GM03348 (cell line): ENCODE measurements at places on chromosomes 11 and 22.

GRCh38 chr11:108819957-108820356, 155.1 kb downstream of the DDX10 start:
- no peak for DNase-seq

DNA sequence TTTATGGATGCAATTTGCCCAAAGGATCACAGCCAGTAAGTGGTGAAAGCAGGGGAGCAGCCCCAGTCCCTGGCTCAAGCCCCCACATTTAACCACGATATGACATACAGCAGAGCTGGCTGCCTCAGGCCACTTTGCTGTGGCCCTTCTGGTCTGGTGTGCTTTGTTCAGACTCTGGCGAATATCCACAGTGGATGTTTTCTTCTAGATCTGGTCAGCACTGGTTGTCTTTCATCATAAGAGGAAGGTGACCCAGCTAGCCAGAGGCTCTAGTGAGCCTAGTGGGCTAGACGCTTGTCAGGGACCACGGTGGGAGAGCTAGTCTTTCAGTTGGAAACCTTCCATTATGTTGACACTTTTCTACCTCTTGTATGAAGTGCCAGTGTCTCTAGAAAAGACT, 42.5 kb downstream of the DGCR2 start:
- no peak for DNase-seq

GRCh38 chr11:76972051-76972450, 62.1 kb upstream of the B3GNT6 start:
- DNase-seq, result no peak

DNA sequence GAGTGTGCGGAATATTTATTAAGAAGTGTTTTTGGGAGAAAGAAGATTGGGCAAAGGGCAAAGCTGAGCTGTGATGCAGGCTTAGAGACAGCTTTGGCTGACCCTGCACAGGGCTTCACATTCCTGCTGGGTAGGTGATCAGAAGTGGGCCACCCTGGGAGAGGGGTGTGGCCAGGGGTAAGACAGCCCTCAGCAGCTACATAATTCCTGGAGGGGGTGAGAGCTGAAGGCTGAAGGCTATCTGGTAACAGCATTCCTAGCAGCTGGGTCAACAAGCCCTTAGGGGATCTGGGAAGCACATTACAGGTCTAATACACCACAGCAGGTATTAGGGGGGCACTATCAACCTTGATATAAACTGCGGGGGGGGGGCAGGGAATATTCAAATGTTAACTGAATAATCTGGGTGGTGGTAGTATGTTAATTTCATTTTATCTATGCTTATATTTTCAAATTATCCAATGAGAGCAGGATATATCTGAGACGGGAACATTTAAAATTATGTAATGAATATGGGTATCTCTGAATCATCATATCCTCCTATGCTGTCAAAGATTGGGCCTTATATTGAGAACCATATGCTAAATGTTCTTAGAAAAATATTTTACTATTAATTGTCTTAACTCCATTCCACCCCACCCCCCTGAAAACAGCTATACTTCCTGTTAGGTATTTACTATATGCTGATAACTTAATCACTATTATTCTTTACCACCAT, 5.9 kb downstream of the OOSP1 start:
- no peak for DNase-seq

DNA sequence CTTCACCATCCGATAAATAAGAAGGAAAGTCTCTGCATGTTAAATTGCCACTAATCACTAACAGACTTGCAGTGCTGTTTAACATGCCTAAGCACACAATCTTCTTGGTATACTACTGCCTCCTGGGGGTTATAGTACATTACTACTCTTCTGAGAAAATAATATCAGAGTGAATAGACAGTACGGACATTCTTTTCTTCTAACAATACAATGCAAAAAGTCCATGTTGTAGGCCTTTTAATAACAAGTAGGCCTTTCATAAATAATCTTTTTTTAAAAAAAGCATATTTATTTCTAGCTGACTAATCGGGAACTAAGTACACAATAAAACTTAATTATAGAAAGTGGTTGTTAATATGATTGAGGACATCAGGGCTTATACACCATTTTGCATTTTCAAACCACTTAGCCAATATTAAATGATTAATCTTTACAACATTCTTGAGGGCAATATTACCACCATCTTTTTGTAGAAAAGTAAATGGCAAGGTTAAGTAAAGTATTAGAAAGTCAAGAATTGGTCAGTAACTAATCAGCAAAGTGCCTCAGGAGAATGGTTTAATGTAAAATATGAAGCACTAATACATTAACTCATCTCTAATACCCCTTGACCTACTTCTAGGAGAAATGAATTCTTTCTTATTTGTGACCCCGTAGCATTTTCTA, 84.7 kb downstream of the TTC28 start:
- DNase-seq, result peak; percentile 69

DNA sequence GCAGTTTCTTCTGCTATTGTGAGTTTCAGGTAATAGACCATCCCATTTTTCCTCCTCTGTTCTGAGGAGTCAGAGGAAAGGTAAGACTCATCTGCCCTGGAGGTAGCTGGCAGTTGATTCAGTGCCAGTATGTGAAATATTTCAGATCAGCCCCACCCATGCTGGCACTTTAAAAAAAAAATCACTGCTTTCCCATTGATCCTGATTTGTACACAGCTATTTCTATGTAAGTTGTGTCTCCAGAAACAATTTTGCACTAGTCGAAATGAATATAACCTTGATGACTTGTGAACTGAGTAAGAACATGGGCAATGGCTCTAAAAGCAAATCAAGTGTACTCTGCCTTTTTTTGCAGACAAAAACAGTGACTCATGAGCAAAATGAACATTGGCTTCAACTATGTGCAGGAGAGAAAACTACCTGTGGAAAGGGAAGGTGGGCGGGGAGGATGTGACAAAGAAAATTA, 82.0 kb upstream of the OR5AK2 start:
- no peak for DNase-seq

GRCh38 chr11:23399995-23400394, 539.7 kb upstream of the CCDC179 start:
- no peak for DNase-seq

DNA sequence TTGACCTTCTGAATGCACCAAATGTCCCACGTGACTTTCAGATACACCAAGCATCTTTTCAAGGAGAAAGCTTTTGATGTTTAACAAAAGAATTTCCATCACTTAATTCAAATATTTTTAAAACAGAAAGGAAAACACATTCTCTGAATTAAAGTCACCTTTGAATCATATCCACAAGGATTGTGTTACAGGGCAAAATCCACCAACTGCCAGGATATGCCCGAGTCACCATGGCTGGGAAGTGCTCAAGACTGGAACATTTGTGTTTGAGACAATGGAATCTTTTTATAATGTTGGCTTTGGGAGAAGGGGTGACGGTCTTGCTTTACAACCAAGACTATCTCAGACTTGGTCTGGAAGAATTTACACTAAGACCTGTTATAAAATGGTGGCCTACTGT, 40.8 kb downstream of the BID start:
- no peak for DNase-seq

GRCh38 chr11:44767421-44767820, 40.7 kb downstream of the TSPAN18 start:
- DNase-seq, result peak; percentile 68

DNA sequence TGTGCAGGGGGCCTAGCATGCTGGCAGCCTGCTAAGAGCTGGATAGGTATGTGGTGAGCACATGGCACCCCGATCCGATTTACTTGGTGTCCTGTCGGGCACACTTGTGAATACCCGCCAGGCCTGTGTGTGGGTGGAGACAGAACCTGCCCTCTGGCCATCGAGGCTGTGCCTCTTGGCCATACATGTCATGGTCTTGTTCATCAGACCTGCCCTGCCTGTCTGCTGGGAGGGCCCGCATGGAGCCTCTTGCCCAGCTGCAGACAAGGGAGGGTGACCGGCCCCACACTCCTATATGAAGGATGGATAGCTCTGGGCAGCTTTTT, 310.2 kb downstream of the TBC1D22A start:
- no peak for DNase-seq

DNA sequence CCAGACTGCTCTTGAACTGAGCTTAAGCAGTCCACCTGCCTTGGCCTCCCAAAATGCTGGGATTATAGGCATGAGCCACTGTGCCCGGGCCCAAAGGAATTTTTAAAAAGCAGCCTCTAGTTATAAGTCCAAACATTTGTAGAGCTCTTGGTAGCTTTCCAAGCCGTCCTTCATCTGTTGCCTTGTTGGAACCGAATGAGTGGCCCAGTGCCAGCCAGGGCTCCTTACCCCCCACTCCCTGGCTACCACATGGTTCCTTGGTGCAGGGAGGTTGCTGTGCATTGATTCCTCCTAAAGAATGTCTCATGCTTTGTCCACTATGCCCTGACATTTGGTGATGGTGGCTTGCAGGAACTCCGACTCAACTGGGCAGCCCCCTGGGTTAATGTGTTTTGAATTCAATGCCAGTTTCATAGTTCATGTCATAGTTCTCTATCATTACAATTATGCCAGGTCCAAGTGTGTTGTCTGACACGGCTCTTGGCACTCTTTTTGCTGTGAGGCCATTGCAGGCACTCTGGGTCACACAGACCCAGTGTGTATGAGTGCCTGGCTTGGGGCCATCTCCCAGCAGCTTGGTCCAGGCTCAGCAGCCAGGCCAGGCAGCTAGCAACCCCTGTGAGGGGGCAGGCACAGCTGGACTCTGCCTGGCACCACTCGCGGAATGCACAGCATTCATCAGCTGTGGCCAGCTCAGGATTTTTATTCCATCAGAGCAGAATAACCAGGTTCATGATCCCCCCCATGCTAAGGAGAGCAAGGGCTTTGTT, 13.3 kb upstream of the MICALL1 start:
- no peak for DNase-seq

DNA sequence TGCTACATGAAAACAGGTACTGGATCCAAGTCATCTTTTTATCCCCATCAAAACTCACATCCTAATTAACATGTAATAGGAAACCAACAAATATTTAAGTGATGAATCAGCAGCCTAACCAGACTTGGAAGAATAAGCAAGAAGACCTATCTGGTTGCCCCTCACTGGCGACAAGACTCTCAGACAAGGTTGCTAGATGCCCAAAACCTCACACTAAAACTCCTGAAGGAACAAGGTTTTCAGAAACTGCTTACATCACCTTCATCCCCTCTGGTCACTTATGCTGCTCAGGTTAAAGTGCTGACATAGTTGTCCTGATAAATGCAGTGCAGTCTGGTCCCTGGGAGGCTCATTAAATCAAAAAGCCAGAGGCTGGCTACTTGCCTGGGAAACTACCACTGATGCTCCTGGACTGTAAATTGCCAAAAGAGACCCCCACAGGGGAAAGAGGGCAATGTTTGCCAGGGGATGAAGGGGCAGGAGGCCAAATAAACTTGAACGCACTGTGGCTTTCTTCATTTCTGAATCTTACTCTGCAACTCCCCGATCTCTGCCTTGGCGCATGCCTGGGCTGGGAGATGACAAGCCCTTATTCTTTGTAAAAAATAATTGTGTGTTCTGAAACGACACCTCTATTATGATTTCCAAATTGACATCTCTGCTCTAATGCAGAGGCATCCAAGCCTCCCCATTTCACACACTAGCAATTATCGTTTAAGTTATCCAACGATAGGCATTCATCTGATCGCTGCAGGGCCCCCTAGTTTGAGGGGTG, 72.7 kb downstream of the AMBRA1 start:
- DNase-seq, result peak; percentile 49

- DNase-seq, result no peak
These were observed 21.5 kb upstream of the PRR5 start for GRCh38 chr22:44680481-44680894.

DNA sequence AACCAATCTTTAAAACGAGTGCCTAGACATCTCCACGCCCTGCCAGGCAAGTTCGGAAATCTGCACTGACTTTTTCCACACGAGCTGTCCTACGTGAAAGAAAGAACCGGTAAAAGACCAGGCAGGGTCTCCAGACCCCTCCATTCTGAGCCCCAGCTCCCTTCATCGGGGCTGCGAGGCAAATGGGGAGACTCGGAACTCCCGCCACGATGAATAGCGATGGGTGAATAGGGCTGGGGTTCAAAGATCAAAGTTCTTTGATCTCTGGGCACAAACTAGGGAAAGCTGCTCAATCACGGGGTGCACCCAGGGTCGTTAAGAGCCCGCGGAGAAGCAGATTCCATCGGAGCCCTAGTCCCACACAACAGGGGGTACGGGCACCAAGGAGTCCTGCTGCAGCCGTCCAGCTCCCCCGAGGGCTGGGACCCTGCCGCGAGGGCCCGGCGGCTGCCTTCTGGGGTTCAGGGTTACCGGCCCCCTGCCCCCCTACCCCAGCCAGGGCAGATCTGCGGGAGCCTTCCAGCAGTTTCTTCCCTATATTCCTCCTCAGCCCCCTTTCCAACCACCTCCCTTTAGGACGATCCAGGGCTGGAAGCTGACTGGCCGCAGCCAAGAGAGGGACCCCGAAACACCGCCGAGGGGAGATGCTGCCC, 1.1 kb downstream of the LRP4 start:
- DNase-seq, result no peak

DNA sequence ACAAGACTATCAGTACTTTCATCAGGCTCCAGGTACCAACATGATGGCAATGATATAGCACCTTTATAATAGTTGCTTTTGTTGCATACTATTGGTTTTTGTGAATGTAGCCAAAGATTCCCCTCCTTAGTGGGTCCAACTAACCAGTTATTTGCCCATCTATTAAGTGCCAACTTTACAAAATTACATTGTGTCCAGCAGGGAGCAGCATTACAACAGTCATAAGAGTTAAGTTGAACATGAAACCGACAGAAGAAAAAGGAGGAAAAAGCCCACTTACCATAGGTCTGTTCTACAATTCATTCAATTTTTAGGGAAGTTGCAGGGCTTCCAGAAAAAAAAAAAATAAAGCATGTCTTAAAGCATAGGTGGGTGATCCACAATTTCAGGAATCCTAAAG, 21.6 kb downstream of the IMMP1L start:
- DNase-seq, result peak; percentile 24

GRCh38 chr11:118009864-118010737, 23.9 kb downstream of the IL10RA start:
- DNase-seq, result no peak

DNA sequence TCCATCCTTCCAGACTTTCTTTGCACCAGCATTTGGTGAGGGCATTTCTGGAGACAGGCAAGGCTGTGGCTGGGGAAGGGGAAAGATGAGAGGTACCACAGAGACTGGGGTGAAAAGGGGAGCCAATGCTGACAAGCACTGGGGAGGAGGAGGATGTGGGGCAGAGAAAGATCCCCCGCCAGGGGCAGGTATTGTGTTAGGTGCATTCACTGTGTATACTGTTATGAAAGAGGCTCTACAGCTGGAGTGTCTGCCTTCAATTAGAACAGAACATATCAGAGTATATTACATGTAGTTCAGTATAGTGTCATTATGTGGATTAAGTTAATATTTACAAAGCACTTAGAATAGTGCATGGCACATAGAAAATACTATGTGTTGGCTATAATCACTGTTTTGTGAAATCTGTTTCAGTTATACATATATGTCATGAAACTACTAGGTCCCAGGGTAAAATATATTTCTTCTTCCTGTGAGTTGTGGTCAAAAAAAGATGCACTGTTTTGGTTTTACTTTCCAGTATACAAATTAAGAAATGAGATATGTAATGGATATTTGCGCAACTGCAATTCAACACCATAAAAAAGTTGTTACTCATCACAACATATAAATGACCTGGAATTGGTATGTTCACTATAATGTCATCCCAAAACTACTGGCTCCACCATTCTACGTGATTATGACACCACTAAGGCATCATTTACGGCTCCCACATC, 8.4 kb downstream of the MSANTD2 start:
- DNase-seq, result no peak
